Nephron progenitor cell (in vitro differentiated cells): ENCODE measurements at places on chromosomes 7 and 10.

DNA sequence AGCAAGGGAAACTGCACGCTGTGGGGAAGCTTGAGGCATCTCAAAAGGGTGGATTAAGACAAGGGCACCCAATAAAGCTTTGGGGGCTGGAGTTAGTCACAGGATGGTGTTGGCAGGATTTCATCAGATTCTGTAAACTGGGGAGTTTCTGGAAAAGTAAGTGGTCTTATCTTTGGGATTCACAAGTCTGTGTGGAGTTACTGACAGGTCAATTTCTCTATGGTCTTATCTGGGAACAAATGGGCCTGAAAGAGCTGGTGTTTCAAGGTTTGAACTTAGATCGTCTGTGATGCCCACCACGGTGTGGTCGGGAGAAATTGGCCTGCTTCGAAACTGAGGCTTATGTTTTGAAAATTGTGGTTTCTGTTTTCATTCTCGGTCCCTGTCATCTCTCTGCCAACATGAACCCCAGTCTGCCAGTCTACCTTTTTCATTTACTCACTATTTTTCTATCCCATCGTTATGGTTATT, 23.8 kb upstream of the AOAH start:
- peaks cover 12% of the 10 kb centered on the region for H3K4me1 ChIP-seq
- no peak overlapping the region for H3K27ac ChIP-seq
- no peak for DNase-seq
- H3K4me3 ChIP-seq, result no peak overlapping the region
- peaks cover 5% of the 10 kb centered on the region for H3K27me3 ChIP-seq

DNA sequence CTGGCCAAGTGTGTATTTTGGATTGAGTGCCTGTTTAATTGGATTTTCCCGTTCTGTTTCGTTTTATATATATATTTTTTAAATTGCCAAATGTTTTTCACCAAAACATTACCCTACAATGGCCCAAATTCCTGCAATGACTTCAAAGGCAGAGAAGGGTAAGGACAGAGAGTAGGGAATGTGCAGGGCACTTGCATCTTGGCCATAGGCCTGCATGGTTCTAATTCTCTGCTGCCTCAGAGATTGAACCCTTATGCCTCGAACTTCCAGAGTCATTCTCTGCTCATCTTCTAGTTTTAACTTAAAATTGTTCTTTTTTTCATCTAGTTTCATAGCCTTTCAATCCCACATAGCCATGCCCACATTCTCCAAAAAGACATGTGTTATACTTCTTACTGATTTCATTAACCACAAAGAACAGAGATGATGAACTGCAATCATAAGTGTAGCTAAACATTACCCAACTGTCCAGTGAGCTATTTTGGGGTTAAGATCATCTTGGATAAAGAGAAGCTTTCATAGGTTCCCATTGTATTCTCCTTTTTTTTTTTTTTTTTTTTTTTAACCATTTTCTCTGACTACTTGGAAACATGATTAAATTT, 177.6 kb downstream of the PLXDC2 start:
- H3K4me1 ChIP-seq, result peaks cover 13% of the 10 kb centered on the region
- no peak for DNase-seq
- H3K27ac ChIP-seq, result no peak overlapping the region
- H3K4me3 ChIP-seq, result no peak overlapping the region
- peaks cover 10% of the 10 kb centered on the region for H3K36me3 ChIP-seq

- no peak overlapping the region for H3K27ac ChIP-seq
- DNase-seq, result no peak
- H3K4me3 ChIP-seq, result no peak overlapping the region
- H3K27me3 ChIP-seq, result no peaks in the 10 kb centered on the region
- no peaks in the 10 kb centered on the region for H3K4me1 ChIP-seq
- H3K36me3 ChIP-seq, result no peaks in the 10 kb centered on the region
Measured at GRCh38 chr10:67438605-67439304, 257.2 kb downstream of the CTNNA3 start.

GRCh38 chr7:46651070-46651469, 730.0 kb upstream of the IGFBP3 start:
- H3K27me3 ChIP-seq, result no peaks in the 10 kb centered on the region
- H3K4me1 ChIP-seq, result peaks cover 7% of the 10 kb centered on the region
- no peak for DNase-seq
- no peak overlapping the region for H3K27ac ChIP-seq
- H3K4me3 ChIP-seq, result no peak overlapping the region

DNA sequence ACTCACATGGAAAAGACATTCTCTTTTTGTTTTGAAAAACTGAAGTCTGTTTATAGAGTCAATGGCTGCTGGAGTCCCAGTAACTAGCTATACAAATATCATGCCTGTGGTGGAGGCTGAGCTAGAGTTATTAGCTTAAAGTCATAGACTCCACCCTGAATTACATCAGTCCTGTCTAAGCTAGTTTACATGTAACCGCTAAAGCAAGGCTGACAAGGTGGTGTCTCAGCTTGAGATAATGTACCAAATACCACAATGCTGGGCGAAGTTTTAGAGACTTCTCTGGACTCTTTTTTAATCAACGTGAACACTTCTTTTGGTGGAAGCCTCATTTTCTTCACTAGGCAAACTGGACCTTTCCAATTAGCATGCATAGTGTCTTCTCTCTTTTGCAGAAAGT, 219.4 kb downstream of the ANK3 start:
- H3K4me3 ChIP-seq, result no peak overlapping the region
- H3K27me3 ChIP-seq, result no peaks in the 10 kb centered on the region
- H3K36me3 ChIP-seq, result no peaks in the 10 kb centered on the region
- no peak for DNase-seq
- no peak overlapping the region for H3K27ac ChIP-seq

GRCh38 chr7:134690016-134690415, 43.4 kb downstream of the BPGM start:
- no peaks in the 10 kb centered on the region for H3K36me3 ChIP-seq
- peaks cover 7% of the 10 kb centered on the region for H3K27me3 ChIP-seq
- peaks cover 5% of the 10 kb centered on the region for H3K4me1 ChIP-seq
- no peak overlapping the region for H3K4me3 ChIP-seq
